Osteocyte (in vitro differentiated cells): ENCODE measurements at places on chromosomes 1 and 21. TPM values are rescaled to one million over a fixed set of nuclear protein-coding genes. Genes with fewer than 3 reads are reported as not detected.

Gene EPHA8
- 0.51 and 0.55 TPM in 2 replicates for total RNA-seq

GRCh38 chr1:183284086-183284485 lies 98.0 kb downstream of the LAMC2 start:
- DNase-seq = no peak

- DNase-seq = no peak
Measured at GRCh38 chr1:233224311-233224710, 71.2 kb downstream of the PCNX2 start.

DNA sequence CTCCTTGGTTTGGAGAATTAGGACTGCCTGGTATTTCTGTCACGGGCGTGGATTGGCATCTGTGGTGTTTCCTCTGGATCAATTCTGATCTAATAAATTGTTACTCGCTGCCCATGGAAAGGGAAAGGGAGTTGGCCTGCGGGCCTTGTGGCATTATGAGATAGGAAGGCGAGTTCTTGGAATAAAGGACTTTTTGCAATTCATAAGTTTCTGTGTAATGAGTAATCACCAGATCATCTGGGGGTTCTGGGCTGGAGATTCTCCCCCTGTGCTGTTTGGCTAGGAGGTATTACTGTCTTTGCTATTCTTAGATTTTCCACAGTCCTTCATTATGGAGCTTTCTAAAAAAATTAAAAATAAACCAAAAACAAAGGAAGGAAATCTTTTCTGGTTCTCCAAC lies 315.9 kb downstream of the CAMTA1 start:
- DNase-seq = no peak

GRCh38 chr1:55632906-55633305 lies 417.7 kb upstream of the USP24 start:
- no peak for DNase-seq

GRCh38 chr1:74534241-74534640 lies 21.8 kb upstream of the LRRC53 start:
- DNase-seq = no peak

DNA sequence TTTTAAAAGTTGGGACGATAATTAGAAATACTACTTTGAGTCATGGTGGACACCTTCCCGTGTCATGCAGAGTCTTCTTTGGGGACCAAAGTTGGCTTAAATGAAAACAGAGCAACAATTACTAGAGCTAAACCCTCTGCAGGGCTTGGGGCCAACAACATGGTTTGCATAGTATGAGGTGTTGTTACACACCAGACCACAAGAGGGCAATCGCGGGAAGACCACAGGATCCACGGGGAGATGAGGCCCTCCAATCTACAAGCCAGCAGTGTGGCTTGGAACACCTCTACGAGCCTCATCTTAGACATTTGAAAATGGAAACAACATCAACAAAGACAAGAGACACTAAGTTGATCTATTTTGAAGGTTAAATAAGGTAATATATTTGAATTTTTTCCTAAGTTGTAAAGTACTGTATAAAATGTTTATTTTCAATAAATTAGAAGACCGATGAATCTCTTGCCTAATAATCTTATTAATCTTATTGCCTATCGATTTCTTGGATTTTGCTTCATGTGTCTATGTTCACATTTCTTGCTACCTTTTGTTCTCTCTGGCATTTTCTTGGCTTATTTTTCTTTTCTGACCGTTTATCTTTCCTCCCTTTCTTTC lies 8.2 kb upstream of the SMCP start:
- no peak for DNase-seq
